NCI-H2081 treated with DMSO at 0.1 percent for 48 hours (cell line): ENCODE measurements at places on chromosomes 16 and 17.

DNA sequence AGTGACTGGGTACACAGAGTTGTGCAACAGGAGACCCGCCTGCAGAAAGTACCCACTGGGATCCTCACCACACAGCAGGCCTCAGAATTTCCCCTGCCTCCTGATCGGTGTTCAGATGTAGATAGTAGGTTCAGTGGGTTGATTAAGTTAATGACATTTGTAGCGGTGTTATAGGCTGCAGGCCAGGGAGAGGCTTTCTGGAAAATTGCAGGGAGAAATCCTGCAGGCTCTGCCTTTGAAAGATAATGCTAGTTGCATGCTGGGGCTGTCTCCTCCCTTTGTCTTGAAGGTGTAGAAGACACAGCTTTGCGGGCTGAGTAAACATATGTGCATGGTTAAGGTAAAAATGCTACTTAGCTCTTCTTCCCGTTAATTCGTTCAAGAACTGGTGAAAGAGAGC lies 406.3 kb upstream of the RBFOX1 start:
- no peak for DNase-seq

GRCh38 chr17:28338056-28338768 lies 2.7 kb downstream of the TNFAIP1 start:
- DNase-seq = no peak

DNA sequence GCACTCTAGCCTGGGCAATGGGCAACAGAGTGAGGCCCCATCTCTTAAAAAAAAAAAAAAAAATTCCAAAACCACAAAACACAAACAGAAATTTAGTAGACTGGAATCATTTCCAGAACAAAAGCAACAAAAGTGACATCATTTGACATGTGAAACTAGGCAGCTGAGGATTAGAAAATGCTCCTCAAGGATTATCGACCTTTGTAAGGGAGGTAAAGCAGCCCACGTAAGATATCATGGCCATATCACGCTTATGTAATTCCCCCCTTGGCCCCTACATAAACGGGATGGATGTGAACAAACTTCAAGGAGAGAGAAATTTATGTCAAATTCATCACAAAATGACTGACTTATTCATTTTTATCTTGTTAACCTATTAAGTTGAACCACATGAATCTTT lies 83.3 kb downstream of the WDR59 start:
- DNase-seq = no peak

- DNase-seq = no peak
Measured at GRCh38 chr17:63116967-63117830, 151.2 kb downstream of the TANC2 start.

GRCh38 chr17:13067629-13068303 lies 49.9 kb upstream of the ELAC2 start:
- DNase-seq = no peak

DNA sequence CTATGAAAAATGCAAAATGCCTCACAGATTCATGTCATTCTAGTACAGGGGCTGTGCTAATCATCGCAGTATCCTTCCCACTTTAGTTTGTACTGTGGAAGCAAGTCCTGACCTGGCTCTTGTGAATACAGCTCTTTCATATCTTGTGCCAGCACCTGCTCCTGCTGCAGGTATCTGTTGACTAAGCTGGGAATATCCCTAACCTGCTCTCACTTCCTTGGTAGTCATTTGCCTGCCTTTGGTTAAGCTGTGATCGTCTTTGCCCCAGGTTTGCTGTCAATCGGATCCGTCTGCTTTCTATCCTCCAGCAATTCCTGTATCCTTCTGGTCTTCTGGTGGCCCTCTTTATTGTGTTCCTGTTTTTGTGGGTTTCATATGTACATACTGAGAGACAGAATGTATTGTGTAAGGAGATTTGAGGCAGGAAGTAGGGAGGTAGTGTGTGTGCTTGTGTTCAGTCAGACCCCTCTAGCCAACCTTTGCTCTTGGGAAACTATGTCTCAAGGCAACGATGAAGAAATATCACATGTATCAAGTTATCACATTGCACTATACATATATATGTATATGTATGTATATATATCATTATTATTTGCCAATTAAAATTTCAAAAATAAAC lies 7.7 kb upstream of the GINS3 start:
- DNase-seq = no peak
